ENCODE measurements at places on chromosomes 4 and X.

GRCh38 chr4:141713185-141713584, 76.8 kb downstream of the IL15 start:
- no peak for DNase-seq

GRCh38 chr4:44638091-44638490, 13.3 kb downstream of the YIPF7 start:
- DNase-seq = no peak

- no peak for DNase-seq
Measured at GRCh38 chr4:86100539-86101215, 259.2 kb downstream of the MAPK10 start.

DNA sequence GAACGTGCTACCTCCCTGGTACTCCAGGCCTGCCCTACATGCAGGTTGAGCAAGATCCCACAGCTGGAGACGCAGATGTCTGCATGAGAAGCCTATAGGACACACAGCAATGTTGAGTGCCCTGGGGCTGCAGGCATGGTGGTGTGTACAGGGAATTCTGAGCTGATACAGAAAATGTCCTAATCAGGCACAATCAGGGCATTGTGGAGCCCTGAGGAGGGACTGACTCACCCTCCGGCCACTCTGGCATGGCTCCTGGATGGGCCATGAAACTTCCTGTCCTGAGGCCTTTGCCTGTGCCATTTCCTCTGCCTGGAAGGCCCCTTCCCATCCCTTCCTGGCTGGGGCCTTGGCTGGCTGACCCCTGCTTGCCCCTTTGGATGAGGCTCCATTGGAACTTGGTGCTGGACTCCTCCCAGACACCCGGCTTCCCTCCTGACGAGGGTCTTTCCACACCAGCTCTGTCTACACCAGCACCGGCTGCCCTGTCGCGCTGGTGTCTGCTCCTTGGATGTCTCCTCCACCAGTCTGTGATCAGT, 16.7 kb upstream of the AFAP1 start:
- DNase-seq = no peak

GRCh38 chr4:11009281-11009680, 324.7 kb upstream of the CLNK start:
- DNase-seq = no peak

- DNase-seq = no peak
Measured at GRCh38 chr4:33975995-33976394, 2268.3 kb downstream of the ARAP2 start.

DNA sequence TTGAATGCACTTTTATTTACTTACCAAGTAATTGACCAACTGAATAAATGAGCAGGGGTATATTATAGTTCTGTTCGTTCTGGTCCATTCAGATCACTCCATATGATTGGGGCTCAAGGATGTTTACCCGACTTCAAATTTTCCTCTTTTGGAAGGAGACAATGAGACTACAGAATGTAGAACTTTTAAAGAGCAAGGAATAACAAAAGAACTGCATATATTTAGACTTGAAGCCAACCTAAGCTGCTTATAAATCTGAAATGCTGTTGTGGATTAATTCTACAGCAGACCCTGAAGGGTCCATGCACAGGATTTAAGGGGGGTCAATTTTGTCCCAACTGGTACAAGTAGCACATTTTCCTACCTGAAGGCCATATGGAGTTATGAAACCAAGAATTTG, 610.8 kb downstream of the RAB28 start:
- DNase-seq = no peak

DNA sequence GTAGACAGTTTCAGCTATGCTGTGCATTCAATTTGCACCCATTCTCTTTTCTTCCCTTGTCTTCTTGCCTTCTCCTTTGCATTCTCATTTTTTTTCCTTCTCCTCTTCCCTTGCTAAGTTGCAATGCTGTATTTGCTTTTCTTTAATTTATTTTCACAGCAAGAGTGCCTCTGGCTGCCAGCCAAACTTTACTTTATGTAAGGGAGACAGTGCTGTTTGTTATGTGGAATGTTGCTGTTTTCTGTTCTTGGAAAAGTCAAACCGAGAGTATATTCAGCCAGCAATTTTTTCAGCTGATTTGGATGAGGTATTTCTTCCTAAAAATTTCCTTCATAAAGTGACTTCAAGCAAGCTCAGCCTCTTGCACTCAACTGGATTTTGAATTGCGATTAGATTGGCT, 1293.4 kb downstream of the ARAP2 start:
- DNase-seq = peak; percentile 5

Measured in NCI-H187 treated with DMSO at 0.1 percent for 48 hours (cell line).